Ammon's horn (tissue), 1 donor: ENCODE measurements at places on chromosomes 1 and 21.

DNA sequence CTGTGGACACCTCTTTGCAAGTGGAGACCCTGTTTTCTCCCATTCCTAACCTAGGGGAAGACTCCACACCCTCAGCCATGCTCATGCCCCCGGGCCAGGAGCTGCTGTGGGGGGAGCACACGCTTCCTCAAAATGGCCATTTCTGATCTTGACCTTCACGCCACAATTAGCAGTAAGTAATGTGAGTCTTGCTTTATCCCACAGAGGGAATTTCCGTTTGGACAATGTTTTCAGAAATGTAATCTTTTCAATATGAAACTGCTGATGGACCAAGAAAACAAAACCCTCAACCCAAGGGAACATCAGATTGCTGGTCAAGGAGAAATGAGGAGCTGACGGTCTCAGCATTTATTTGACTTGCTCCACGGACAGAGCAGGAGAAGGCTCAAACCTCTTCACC, 8.3 kb upstream of the KCNE1 start:
- no peak for DNase-seq

- DNase-seq: no peak
These were observed 23.4 kb upstream of the RPTN start for GRCh38 chr1:152182431-152182830.

DNA sequence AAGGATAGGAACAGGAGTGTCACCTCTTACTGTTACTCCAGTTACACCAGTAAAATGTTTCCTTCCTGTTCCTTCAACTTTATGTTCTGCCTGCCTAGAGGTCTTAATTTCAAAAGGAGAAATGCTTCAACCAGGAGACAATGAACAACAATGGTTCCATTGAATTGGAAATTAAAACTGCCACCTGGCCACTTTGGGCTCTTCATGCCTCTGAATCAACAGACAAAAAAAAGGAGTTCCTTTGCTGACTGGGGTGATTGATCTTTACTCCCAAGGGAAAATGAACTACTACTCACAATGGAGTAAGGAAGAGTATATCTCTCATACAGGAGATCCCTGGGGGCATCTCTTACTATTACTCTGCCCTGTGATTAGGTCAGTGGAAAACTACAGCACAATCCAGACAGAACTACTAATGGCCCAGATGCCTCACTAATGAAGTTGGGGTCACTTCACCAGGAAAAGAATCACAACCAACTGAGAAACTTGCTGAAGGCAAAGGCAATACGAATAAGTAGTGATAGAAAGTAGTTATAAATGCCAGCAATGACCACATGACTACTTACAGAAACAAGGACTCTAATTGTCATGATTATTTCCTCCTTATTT, 76.6 kb upstream of the PRDX6 start:
- no peak for DNase-seq

DNA sequence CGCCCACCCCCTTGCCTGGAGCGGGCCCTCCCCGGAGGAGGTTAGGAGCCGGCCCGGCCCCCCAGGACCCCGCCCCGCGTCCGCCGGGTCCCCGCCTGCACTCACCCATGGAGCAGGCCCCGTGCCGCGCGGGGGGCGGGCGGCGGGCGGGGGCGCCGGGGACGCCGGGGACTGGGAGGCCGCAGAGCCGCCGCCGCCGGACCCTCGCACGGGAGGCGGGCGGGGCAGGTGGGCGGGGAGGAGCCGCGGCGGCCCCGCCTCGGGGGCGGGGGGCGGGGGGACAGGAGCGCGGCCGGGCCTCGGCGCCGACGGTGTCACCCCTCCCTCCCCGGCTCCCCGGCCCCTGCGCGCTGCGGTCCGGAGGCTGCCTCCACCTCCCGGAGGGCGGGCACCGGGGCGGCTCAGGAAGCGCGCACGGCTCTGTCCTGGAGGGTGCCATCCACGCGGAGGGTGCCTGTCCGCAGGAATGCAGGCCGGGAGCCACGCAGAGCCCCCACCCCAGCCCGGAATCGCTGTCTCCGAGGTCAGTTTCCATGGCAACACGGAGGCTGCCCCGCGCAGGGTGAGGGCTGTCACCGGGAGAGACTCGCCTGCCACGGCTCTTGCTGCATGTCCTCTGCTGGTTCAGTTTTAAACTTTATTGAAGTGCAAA, 5.9 kb upstream of the PLEKHG5 start:
- DNase-seq: peak; percentile 45

GRCh38 chr1:29462096-29462495, 225.8 kb downstream of the PTPRU start:
- no peak for DNase-seq

GRCh38 chr1:114257554-114257953, 103.9 kb upstream of the SYT6 start:
- DNase-seq: no peak

- no peak for DNase-seq
These were observed 30.5 kb upstream of the KIF26B start for GRCh38 chr1:245124241-245124640.

DNA sequence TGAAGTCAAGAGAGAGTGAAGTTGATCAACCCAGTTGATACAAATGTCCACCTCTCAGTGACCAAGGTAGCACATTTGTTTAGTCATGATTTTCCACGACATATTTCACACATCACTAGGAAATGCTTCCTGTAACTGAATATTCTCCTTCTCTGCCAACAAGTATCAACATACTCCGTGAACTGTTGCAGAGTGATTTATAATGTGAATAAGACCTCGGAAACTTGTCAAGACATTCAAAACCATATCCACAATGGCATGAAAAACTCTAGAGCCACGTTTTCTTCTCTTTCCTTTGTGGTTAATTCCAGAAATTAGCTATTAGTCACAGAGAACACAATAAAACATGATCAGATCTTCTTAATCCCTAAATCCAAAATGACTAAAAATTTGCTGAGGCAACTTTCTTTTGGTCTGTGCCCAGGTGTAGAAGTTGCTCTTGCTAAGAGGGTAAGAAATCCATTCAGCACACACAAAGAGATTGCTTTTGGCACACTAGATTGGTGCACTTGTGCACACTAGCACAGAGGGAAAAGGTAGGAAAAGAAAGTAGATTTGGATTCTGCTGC, 244.3 kb upstream of the NRIP1 start:
- DNase-seq: no peak

GRCh38 chr1:218390618-218391017, 45.5 kb downstream of the TGFB2 start:
- DNase-seq: no peak

- DNase-seq: peak; percentile 45
These were observed at the start of gene NTRK1 for GRCh38 chr1:156860628-156861423. NTRK1 (plus strand) TSS chr1:156860865; CDS start chr1:156860935, 70 bp downstream.

GRCh38 chr1:91404151-91405012, at the start of gene HFM1:
HFM1 (minus strand) TSS chr1:91404837; CDS start chr1:91401082, 3,755 bp downstream.
- peak; percentile 82 for DNase-seq

DNA sequence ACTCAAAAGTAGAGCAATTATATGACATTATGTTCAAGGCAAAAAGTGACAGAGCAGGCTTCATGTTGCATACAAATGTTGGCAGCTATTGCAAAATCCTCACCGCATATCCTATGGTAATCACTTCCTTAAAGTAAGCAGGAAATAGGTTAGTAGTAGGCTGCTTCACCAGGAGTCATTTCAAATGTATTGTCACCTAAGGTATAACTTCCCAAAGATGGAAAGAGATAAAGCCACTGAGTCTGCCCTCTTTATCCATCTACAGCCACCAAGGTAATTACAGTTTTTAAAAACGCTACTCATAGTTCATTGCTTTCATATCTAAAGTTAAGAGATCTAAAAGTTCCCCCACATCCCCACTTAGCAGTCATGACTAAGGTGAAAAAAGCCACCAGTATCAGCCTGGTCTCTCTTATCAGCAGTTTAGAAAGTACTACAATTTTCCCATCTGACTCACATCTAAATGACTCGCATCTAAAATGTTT, 31.6 kb upstream of the UBE2U start:
- DNase-seq: no peak

- DNase-seq: no peak
These were observed 37.9 kb downstream of the LRRIQ3 start for GRCh38 chr1:74160046-74160445.
